ENCODE measurements at places on chromosomes 16 and 17. TPM values are rescaled to one million over a fixed set of nuclear protein-coding genes. Genes with fewer than 3 reads are reported as not detected.

Gene SLC35G6
- polyA plus RNA-seq, result 0.15 TPM

Gene SLC25A11
- 46.4 TPM for polyA plus RNA-seq

GRCh38 chr17:65455972-65456343, 105.5 kb downstream of the AXIN2 start:
- peak; percentile 43 for DNase-seq

DNA sequence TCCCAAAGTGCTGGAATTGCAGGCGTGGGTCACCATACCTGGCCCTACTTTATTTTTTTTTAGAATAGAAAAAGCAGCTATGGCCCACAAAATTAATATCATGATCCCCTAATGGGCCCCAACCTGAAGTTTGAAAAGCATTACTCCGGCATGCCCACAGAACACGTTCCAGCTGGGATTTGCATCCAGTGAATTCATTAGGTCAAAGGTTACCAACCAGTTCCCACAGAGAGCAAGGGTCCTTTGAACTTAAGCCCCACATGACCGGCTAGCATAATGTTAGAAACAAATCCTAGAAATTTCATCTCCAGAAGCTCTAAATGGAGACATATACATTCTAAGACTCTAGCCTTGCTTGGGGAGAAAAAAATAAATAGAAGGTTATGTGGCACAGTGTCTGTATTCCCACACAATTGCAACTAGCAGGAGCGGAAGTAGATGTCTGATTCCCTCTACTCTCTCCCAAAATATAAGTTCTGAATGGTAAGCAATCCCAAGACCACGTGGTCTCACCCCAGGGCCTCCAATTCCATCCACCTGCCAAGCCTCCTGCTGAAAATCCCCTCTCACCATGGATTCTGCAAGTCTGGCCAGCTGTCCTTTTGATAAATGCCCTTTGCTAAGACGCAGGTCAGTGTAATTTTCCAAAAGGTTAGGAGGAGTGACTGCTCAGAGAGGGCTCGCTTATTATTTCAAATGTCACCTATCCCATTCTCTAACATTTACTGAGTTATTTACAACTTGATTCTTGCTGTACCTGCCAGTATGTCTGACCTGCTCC, 395.8 kb downstream of the NPIPA8 start:
- no peak for DNase-seq

- DNase-seq, result peak; percentile 33
Measured at GRCh38 chr16:64983963-64984362, 137.9 kb downstream of the CDH11 start.

DNA sequence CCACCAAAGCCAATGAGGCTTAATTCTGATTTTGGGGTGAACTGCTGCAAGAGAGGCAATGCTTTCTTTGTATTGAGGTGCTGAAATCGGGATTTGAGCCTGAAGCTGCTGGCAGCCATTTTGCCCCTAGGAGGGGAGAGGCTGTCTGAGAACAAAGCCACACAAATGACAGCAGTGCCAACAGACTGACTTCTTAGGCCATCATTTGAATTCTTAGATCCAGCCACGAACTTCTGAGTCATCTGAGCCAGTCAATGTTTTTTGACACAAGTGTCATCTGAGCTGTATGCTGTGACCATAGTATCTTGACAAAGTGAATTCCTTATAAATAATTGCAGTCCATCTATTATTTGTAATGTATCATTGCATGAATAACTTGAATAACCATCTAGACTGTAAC, 29.0 kb downstream of the HYDIN start:
- DNase-seq, result no peak

DNA sequence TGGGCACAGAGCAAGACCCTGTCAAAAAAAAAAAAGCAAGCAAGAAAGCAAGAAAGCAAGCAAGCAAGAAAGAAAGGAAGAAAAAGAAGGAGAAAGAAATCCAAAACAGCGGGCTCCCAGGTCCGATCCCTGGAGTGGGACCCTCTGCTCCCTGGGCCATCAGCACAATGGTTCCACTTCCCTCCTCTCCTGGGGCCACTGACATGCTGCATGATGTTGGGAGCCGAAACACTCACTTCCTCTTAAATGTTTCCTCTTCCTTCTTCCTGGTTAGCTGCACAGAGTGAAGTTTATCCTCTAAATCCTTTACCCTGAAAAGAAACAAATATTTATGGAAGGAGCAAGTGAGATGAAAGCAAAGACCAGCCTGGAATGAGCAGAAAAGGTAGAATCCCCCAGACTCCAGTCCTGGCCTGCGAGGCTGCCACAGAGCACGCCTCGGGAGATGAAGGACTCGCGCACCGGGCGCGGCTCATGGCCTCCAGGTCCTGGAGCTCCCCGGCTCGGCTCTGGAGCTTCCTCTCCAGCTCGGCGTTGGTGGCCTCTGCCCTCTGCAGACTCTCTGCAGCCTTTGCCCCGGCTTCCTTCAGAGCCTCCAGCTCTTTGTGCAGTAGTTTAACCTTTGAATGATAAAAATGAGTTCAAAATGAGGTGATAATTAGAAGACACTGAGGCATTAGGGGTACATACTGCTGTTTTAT, 19.0 kb downstream of the CCDC57 start:
- DNase-seq, result no peak

GRCh38 chr16:31202414-31203375, at the start of gene PYCARD:
Gene PYCARD (minus strand): TSS chr16:31202760. CDS start chr16:31202690, 70 bp downstream.
- peak; percentile 45 for DNase-seq

- no peak for DNase-seq
Measured at GRCh38 chr17:38600906-38601305, 4.8 kb downstream of the SRCIN1 start.

- no peak for DNase-seq
Measured at GRCh38 chr17:77459018-77459755, 318.4 kb downstream of the SEC14L1 start.

Gene PDILT
- polyA plus RNA-seq, result not detected

- peak; percentile 84 for DNase-seq
Measured at GRCh38 chr17:7213895-7214299, 5.7 kb downstream of the DLG4 start.

GRCh38 chr17:76072148-76072858, at the start of gene SRP68:
Gene SRP68 (minus strand): TSS chr17:76072517. CDS start chr17:76072491, 26 bp downstream.
- peak; percentile 86 for DNase-seq

- no peak for DNase-seq
Measured at GRCh38 chr17:51590071-51590656, 329.8 kb downstream of the UTP18 start.

GRCh38 chr17:83122834-83123233, 43.4 kb downstream of the METRNL start:
- no peak for DNase-seq

- DNase-seq, result no peak
Measured at GRCh38 chr16:1007284-1007850, 25.8 kb downstream of the SOX8 start.

GRCh38 chr16:85819771-85820170, 20.3 kb downstream of the COX4I1 start:
- no peak for DNase-seq

DNA sequence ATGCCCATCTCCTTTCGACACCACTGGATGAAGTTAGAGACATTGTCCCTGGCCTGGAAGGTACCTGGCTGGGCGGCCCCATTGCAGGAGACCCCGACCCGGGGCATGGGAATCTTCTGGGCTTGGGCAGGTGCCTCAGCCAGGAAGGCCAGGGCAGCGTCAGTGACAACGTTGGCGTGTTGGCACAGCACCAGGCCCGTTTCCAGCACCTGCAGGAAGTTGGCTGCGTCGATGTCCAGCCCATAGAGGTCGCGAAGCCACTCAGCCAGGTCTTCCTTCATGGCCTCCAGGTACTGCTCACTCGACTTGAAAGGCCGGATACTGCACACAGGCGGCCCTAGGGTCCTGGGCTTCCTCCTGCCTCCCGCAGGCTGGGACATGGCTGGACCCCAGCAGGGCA, 568 bp downstream of the GAS2L2 start:
- DNase-seq, result no peak

DNA sequence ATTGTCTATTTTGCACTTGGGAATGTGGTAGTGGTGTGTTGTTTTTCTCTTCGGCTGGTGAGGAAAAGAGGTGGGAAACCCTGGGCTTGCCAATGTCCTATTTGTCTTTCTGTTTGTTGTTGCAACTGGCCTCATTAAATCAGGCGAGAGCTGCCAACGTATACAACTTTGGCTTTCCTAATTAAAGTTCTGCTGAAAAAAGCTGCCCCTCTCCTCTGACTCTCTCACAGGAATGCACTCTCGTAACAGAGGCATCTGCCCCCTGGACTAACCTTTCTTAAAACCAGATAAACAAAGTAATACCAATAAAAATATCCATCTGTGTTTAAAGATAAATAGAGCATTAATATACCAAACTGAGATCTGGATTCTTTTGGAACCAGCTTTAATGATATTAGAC, 7.8 kb downstream of the CDRT15 start:
- DNase-seq, result no peak

Gene HEATR9
- 0.08 TPM for polyA plus RNA-seq

- DNase-seq, result no peak
Measured at GRCh38 chr16:29011851-29012250, 27.0 kb downstream of the LAT start.

GRCh38 chr17:19000531-19001325, 3.8 kb downstream of the FAM83G start:
- DNase-seq, result no peak

GRCh38 chr17:59357219-59357697, 25.8 kb downstream of the YPEL2 start:
- no peak for DNase-seq

Gene HSF5
- polyA plus RNA-seq, result not detected

- no peak for DNase-seq
Measured at GRCh38 chr17:36728030-36728991, 126.9 kb downstream of the MRM1 start.

Gene ATP2A3
- polyA plus RNA-seq, result 7.3 TPM

- DNase-seq, result no peak
Measured at GRCh38 chr16:12515746-12516145, 287.9 kb downstream of the CPPED1 start.

DNA sequence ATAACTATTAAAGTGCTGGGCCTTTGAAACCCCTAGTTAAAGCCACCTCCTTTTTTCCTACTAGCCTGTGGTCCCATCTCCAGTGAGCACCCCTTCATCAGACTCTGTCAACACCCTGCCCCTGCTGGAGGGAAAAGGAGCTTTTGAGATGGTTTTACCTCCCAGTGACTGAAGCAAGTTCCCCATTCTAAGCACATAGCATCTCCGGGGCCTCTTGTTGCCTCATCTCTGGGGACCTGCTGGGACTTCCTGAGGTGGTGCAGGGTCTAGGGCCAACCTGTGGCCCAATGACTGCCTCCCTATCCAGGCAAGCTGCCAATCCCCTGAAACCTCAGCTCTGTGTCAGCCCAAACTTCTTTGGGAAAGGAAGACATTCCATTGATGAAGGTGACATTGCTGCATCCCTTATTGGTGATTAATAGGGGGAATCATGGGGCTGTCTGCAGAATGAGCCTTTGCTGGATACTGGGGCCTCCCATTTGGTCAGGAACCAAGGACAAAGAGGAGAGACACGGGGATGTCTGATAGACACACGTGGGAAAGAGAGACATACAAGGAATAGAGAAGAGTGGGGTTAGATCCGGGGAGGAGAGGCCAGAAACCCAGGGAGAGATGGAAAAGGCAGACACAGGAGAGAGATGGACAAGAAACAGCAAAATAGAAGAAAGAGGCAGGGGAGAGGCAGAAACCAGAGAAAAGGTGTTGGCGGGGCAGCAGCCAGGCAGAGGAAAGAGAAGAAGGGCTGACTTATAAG, 2.4 kb downstream of the C1QL1 start:
- no peak for DNase-seq

Gene C16orf46
- polyA plus RNA-seq, result 1.7 TPM

Gene HBA2
- 2,180 TPM for polyA plus RNA-seq

DNA sequence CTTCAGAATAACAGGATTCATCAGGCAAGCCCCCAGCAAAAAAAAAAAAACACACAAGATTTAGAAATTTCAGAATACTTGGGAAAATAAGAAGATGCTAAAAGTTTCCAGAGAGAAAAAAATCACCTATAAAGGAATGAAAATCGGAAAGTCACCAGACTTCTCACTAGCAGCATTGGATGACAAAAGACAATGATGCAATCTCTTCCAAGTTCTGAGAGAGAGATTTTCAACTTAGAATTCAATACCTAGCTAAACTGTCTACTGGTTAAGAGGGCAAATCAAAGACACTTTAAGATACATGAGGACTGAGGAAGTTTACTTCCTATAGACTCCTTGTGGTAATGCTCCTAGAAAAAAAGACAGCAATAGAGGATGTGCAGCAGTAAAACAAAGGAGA, 23.9 kb upstream of the TNS4 start:
- no peak for DNase-seq

GRCh38 chr17:7215136-7215638, 4.4 kb downstream of the DLG4 start:
- peak; percentile 87 for DNase-seq

- DNase-seq, result no peak
Measured at GRCh38 chr17:58217766-58218165, 1.3 kb downstream of the MKS1 start.

Gene NKIRAS2
- 51.6 TPM for polyA plus RNA-seq

Gene BCL6B
- 29.2 TPM for polyA plus RNA-seq

DNA sequence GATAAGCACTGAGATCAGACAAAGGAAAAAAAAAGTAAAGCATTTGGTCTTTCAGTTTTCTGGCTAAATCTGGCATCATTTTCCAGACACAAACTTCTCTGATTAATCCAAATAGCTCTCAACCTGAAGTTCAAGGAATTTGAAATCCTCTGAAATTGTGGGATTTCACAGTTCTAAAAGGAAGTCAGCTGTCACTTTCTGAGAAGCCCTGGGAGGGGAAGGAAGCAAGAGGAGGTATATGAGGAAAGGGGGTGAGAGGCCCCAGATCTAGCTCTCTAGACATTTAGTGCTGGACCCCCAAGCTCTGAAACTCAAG, 17.5 kb upstream of the HOXB9 start:
- no peak for DNase-seq

DNA sequence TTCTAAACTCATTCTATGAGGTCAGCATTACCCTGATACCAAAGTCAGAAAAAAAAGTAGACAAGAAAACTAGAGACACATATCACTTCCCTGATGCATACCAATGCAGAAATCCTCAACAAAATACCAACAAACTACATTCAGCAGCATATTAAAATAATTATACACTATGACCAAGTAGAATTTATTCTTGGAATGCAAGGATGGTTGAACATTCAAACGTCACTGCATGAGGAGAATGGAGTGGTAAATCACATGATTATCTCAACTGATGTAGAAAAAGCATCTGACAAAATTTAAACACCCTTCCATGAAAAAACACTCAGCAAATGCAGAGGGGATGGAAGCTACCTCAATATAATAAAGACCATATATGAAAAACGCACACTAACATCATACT, 155.0 kb upstream of the KCNJ18 start:
- DNase-seq, result no peak

DNA sequence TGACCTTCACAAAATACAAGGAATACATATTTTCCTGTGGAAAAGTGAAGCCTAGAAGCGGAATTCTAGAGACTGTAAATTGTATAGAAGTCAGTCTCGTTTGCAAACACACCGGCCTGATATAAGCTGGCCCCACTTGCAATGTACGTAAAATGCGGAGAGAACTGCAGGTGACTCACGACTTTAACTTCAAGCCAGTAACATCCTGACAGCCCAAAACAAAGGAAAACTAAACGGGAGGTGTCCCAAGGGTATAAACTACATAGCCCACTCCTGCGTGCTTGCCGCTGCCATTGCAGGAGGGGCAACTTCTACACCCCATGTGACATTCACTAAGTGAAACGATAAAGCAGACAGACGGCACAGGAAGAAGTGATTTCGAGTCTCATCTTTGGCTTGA, 101.6 kb downstream of the CYTH1 start:
- DNase-seq, result no peak
